LoVo (cell line): ENCODE measurements at places on chromosomes 1 and 21.

- DNase-seq = no peak
These were observed 537 bp upstream of the KLHL17 start for GRCh38 chr1:959731-960362.

- peak; percentile 69 for DNase-seq
These were observed 137.7 kb downstream of the COL11A1 start for GRCh38 chr1:102970496-102971078.

DNA sequence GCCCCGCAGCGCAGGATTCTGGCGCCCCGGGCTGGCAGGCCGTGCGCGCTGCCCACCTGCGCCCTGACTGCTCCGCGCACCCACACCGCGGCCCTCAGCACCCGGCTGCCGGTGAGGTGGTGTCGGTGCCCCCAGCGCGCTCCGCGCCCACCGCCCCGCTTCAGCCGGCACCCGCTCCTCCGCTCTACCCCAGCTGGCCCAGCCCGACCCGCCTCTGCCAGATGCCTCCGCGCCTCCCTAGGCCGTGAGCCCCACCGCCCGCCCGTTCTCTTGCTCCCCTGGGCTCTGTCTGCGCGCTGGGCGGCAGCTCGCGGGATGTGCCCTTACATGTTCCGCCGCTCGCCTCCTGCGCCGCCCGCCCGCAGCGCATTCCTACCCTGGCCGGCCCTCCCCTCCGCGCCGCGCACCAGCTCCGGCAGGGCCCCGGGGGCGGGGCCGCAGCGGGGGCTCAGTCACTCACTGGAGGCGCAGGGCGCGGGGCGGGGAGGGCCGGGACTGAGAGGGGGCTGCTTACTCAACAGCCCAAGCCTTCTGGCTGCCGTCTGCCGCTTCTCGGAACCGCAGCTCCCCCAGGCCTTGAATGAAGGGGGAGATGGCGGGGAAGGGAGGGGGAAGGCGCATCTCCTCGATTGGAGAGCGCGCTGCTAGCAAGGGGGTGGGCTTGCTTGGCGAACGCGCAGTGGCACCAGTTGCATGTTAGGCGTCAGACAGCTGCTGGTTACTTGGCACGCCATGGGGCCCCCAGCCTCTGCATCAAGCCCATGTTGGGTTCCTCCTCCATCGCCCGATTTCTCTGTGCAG, at the start of gene PHLDA3:
Gene PHLDA3, minus strand, starts transcription at position 345 of the 801 bp plus-strand sequence. CDS start 402 bp downstream, outside the sequence.
- peak; percentile 91 for DNase-seq

GRCh38 chr1:84505493-84506001, 639 bp upstream of the SPATA1 start:
- peak; percentile 47 for DNase-seq

GRCh38 chr1:76198452-76198851, 123.9 kb downstream of the ST6GALNAC3 start:
- no peak for DNase-seq

DNA sequence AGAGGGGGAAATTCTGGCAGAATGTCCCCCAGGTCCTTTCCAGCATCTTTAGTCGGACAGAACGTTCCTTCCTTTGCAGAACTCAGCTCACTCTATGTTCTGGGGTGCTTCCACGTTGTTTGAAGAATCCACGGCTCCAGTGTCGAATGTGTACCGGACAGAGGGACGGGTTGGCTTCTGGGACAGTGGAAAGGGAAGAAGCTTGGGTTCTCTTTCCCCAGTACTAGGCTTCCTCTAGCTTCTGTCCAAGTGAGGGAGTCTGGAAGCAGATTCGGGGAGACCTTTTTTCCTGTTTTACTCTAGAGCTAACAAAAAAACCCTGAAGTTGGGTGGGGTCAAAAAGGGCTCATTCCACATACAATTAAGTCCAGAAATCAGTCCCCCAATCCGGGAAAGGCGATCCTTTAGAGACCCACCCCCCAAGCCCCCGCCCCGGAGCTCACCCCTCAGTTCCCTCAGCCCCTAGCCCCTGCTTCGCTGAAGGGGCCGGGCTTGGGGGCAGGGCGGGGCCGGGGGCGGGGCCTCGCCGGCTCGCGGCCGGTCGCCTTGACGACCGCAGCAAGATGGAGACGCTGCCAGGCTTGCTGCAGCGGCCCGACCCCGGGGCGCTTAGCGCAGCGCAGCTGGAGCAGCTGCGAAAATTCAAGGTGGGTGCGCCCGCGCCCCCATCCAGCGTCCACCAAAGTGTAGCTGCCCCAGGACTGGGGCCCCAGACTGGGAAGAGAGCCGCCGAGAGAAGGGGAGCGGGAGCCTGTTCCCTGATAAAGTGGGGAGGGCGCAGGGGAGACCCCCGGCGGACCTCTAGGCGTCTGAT, at the start of gene RIIAD1:
Gene RIIAD1, plus strand, starts transcription at position 549 of the 814 bp plus-strand sequence. Its CDS starts 15 bp downstream, at position 564.
- DNase-seq = peak; percentile 8

GRCh38 chr1:204227996-204228785, 14.4 kb upstream of the GOLT1A start:
- no peak for DNase-seq

DNA sequence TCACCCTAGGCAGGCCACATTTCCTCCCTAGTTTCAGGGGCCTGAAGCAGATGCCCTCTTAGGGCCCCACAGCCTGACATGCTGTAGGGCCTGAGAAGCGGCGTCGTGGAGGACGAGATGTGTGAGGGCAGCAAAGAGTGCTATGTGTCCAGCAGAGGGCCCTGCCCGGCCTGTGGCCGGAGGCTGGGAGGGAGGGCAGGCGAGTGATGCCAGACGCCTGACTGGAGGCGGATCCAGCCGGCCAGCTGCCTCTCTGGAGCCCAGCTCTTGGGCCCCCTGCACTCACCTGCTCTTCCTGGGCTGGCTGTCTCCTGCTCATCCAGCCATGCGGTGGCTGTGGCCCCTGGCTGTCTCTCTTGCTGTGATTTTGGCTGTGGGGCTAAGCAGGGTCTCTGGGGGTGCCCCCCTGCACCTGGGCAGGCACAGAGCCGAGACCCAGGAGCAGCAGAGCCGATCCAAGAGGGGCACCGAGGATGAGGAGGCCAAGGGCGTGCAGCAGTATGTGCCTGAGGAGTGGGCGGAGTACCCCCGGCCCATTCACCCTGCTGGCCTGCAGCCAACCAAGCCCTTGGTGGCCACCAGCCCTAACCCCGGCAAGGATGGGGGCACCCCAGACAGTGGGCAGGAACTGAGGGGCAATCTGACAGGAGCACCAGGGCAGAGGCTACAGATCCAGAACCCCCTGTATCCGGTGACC, at the start of gene GPR37L1:
Gene GPR37L1, plus strand, starts transcription at position 279 of the 697 bp plus-strand sequence. Its CDS starts 47 bp downstream, at position 326.
- DNase-seq = no peak

DNA sequence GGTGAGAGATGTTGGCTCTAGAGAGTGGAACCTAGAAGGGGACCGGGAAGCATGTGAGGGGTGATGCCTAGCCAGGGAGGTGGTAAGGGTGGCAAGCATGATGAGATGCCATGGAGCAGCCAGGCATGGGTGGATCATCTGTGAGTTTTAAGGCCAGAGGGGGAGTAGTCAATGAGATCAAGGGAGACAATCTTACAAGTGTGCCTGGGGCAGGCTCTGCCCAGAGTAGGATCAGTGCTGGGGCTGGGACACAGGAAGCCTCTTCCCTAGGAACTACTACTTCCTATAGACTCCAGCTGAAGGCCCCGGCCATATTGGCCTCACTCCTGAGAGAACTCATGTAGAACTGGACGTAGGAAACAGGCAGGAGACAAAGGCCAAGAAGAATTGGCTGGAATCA, 192.4 kb upstream of the CSF3R start:
- DNase-seq = no peak
